ENCODE measurements at places on chromosomes 6 and 20.

GRCh38 chr6:52495922-52496321 lies 75.8 kb downstream of the EFHC1 start:
- no peak for DNase-seq

- no peak for DNase-seq
Measured at GRCh38 chr6:31040801-31041200, 30.5 kb downstream of the MUC22 start.

DNA sequence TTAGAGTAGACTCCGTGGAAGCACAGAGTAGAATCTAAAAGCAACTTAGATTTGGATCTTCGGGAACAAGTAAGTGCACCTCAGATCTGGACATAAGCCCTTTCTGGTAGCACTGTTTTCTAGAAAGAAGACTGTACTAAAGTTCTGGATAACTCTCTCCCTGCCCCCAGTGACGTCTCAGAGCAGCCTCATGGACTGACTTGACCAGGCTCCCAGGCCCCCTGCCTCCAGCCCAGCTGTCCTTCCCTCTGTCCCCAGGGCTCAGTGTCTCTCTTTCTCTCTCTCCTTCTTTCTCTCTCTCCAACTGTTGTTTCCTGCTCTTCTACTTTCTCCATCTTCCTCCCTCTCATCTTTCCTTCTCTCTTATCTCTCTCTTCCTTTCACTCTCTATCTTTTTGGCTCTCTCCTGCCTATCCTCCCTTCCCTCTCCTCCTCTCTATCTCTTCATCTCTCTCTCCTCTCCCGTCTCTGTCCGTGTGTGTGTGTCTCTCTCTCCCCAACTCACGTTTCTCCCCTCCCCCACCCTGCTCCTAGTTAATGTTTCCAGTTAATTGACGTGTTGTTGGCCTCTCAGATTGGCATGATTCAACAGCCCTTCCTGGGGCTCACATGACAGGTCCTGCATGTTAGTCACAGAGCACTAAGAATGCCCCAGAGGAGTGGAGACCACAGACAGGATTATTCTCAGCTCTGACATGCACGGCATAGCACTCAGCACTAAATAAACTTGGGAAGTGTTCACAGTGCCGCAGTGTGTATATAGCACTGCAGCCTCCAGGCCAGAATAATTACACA lies 180.4 kb upstream of the FOXQ1 start:
- DNase-seq = no peak

DNA sequence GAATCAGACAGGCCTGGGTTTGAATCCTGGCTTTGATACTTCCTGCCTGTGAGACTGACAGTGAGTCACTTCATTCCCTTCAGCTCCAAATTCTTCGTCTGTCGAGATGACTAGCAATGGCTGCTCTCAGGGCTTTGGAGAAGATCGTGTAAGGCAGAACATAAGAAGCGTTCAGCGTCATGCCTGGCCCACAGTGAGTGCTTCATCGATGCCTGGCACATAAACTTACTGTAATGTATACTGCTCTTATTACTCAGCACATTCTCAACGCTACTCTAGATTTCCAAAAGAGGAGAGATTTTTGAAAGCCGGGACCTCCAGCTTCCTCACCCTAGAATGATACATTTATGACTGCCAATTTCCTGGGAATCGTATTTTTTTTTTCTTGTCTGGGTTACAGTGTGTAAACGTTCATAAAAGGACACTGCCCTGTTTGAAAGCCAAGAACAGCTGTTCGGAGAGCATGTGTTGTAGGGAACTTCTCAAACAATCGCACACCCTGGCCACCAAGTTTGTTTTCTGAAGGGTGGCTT lies 16.2 kb upstream of the BCAS1 start:
- DNase-seq = no peak

DNA sequence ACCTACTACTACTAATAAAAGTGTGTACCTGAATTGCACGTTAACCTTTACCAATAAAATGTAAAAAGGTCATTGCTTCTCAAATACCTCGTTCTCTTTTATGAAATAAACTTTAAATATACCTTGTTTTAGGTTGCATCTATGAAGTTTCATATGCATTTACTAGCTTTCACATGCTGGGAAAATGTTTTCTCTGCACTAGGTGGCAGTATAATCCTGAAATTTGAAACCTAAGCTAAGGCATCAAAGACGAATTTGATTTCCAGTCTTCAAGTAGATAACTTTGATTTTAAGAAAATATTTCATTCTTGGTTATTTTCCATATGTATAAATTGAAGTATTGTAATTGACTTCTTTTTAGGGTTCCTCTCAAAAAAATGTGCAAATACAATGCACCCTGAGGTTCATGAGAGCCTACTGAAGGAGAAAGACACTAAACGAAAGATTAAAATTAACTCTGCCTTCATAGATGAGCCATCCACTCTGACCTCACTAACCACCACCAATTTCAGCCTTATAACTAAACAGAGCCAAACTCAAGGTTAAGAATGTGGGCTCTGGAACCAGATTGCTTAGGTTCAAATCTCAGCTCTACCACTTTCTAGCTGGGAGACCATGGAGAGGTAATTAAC lies 7.3 kb upstream of the COL9A1 start:
- no peak for DNase-seq

DNA sequence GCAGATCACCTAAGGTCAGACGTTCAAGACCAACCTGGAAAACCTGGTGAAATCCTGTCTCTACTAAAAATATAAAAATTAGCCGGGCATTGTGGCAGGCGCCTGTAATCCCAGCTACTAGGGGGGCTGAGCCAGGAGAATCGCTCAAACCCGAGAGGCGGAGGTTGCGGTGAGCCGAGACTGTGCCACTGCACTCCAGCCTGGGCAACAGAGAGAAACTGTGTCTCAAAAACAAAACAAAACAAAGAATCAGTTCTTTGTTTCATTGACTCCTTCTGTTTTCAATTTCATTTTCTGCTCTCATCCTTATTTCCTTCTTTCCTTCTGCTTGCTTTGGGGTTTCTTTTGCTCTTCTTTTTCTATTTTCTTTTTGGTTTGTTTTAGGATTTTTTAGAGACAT lies 8.9 kb upstream of the TMEM14C start:
- no peak for DNase-seq

DNA sequence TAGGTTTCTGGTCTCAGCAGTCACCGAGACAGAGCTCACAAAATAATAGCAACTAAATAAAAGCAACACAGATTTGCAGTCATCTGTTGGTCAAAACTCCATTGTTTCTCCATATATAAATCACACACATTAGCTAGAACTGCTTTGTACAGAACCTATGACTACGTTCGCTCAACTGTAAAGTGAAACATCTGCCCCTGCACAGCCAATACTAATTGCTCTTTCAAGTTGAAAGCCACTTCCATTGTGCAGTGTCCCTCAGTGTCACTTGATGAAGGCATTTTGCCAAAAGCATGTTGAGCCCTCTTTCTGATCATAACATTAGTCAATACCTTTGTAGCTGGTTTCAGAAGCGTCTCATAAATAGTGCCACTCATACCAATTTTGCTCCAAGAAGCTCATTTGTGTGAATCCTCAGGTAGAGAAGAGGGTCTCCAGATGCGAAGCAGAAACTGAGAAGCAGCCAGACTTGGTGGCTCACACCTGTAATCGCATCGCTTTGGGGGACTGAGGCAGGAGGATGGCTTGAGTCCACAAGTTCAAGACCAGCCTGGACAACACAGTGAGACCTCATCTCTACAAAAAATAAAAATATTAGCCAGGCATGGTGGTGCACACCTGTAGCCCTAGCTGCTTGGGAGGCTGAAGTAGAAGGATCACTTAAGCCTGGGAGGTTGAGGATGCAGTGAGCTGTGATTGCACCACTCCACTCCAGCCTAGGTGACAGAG lies 68.9 kb downstream of the PERP start:
- no peak for DNase-seq

GRCh38 chr6:118984342-118984741 lies 49.4 kb upstream of the MCM9 start:
- no peak for DNase-seq

- no peak for DNase-seq
Measured at GRCh38 chr6:33911488-33911887, 107.7 kb upstream of the MLN start.

- DNase-seq = no peak
Measured at GRCh38 chr6:53486679-53487078, 58.2 kb downstream of the GCLC start.

- no peak for DNase-seq
Measured at GRCh38 chr20:50272030-50272723, 81.5 kb downstream of the CEBPB start.

- no peak for DNase-seq
Measured at GRCh38 chr6:24743944-24744335, 25.0 kb upstream of the C6orf62 start.

DNA sequence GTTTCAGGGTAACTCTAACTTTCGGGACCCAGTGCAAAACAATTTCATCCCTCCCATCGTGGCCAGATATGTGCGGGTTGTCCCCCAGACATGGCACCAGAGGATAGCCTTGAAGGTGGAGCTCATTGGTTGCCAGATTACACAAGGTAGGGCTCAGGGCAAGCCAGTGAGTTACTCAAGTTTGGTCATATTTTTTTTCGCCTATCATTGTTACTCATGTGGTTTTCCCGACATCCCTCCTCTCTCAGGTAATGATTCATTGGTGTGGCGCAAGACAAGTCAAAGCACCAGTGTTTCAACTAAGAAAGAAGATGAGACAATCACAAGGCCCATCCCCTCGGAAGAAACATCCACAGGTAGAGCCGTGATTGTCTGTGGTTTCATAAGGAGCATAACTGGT lies 58.2 kb downstream of the DCBLD1 start:
- no peak for DNase-seq

DNA sequence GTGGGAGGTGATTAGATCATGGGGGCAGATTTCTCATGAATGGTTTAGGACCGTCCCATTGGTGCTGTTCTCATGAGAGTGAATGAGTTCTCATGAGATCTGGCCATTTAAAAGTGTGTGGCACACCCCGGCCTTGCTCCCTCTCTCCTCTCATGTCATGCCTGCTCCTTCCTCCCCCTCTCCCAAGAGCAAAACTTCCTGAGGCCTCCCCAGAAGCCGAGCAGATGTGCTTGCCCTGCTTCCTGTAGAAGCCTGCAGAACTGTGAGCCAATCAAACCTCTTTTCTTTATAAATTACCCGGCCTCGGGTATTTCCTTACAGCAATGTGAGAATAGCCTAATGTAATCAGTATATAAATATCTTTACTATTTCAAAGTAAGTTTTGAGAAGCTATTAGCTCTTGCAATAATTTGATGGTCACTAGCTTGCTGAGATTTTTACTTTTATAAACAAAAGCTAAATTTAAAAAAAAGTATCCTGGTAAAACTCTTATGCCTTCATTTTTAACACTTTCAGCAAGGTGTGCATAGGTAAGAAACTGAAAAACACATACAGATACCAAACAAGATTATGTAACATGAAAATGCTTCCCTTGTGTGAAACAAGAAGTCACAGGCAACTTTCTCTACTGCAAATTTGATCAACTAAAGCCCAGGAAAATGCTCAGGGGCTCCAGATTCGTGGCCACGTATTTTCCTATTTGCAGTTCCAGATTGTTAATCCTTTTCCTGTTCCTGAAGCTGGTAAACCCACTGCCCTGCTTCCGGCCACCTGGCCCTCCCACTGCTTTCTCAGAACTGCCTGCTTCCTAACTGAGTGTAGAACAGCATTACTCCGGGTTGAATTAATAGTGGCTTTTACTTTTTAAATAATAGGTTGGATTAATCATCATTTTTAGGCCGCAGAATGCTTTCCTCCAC lies 395.1 kb upstream of the CNR1 start:
- DNase-seq = no peak

GRCh38 chr6:39553860-39554802 lies 171.1 kb downstream of the KIF6 start:
- no peak for DNase-seq

DNA sequence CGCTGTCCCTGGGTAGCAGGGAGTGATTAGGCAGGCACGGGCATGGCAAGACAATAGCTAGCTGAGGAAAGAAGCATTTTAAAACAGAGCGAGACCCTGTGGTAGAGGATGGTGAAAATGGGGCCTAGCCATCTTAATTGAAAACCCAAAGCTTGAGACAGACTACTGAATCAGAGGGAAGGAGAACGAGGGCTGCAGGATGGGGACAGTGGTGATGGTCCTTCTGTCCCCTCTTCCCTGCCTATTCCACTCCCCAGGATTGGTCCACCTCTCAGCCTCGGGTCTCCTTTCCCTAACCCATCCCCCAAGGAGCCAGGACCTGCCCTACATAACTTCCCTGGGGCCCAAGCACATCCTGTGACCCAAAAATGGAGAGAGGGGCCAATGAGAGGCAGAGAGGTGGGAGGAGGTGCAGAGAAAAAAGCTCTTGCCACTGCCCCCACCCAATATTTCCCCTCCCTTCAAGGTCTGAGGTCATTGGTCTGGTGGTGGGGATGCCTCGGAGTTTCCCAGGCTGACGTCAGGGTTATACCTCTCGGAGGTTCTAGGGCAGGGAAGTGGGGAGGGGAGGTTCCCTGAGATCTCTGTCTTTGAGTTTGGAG lies 884 bp upstream of the CUTA start:
- no peak for DNase-seq

DNA sequence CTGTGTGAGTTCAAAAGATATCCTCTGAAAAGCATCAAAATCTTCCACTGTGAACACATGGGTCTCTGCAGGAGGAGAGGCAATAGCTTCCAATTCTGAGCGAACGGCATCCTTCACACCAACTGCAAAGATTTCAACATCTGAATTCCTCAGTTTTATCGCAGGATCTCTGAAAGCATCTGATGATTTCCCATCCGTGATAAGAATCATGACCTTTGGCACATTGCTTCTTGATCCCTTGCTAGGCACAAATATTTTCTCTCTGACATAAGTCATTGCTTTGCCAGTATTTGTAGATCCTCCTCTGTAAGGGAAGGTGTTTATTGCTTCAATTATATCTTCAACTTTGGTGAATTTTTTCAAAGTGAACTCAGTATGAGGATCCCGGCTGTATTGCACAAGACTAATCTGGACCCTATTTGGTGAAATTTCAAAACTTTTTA lies 22.7 kb downstream of the COL12A1 start:
- no peak for DNase-seq

DNA sequence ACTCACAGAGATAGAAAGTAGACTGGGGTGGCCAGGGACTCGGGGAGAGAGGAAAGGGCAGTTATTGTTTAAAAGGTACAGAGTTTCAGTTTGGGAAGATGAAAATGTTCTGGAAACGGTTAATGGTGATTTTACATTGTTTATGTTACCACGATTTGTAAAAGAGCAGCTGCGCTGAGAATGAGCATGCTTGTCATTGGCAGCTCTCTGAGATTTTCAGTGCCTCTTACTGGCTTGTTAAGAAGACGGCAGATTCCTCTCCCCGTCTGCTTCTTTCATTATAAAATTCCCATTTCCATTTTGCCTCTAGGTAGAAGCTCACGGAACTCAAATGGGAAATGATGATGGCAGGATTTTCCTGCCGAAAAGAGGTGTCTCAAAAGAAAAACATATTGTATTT lies 39.7 kb upstream of the PPP1R3G start:
- DNase-seq = no peak

GRCh38 chr6:157976345-157977175 lies 5.1 kb upstream of the SYNJ2 start:
- no peak for DNase-seq

Data from stimulated activated CD8-positive, alpha-beta memory T cell treated with anti-CD3 and anti-CD28 coated beads, Interleukin-4, amount 100 ng/mL, for 1 hour (primary cell).